Activated T-cell treated with anti-CD3 and anti-CD28 coated beads, Interleukin-2, amount 50 U/mL, for 48 hours (primary cell): ENCODE measurements at places on chromosomes 4 and X.
A peak's percentile ranks its signal among the peaks of the same experiment; 100 is the strongest.

GRCh38 chrX:150227321-150227860 lies 135.7 kb upstream of the MAMLD1 start:
- no peak for DNase-seq

DNA sequence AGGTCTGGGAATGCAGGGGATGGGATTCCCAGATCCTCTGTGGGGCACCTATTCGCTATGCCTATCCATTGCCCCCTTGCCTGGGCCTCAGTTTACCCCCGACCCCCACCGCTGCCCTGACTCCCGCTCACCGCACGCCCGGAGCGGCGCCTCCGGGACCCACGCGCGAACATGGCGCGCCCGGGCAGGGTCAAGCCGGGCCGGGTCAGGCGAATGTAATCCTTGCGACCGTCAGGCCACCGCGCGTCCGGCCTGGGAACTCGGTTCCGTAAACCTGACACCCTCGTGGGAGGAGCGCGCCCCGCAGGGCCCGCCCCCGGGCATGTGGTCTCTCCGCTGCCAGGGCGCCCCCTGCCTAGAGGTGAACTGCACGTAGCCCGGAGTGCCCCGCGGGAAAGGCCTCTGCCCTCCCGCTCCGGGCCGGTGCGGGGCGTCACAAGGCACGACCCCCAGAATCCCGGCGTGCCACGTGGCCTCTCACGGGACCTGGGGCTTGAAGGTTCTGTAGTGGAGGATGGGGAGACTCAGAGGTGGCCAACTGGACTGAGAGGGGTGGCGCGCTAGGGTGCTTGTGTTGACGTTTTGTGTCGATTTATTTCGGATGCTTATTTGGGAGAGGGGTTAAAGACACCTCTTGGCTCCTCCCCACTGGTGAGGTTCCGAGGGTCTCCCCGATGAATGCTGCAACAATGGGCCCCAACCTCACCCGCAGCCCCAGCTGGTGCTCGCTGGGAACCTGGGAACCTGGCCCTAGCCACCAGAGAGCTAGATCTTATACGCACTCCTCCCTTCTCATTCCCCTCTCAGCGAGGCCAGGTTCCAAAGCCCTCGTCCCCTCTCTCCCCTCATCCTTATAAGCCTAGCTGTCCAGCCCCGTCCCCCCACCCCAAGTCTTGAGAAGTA lies at the start of gene PRICKLE3:
Gene PRICKLE3, minus strand, starts transcription at position 249 of the 903 bp plus-strand sequence. Its CDS starts 76 bp downstream, at position 173.
- DNase-seq: peak; percentile 82

- no peak for DNase-seq
These were observed 3.7 kb downstream of the TAF7L start for GRCh38 chrX:101287402-101287801.

DNA sequence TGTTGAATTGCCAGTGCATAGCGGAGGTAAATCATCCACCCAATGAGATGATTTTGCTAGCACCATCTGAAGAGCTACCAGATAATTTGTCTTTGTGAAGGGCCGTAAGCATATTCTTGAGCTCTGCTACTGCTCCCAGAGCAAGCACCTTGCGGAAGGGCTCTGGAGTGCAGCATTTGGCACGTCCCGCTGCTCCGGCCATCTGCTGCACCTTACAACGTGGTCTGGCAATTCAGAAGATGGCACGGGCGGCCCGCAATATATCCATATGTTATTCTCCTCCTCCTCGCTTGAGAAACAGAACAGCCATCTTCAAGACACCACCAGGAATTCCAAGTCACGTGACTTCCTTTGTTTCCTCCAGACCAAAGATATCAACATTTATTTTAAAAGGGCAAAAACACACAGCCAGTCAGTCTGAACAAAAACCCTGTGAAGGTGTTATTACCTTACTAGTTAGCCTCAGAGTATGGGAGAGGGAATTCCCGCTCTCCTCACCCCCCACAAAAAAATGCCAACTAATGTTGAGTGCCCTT lies 1095.7 kb upstream of the TENM3 start:
- no peak for DNase-seq

DNA sequence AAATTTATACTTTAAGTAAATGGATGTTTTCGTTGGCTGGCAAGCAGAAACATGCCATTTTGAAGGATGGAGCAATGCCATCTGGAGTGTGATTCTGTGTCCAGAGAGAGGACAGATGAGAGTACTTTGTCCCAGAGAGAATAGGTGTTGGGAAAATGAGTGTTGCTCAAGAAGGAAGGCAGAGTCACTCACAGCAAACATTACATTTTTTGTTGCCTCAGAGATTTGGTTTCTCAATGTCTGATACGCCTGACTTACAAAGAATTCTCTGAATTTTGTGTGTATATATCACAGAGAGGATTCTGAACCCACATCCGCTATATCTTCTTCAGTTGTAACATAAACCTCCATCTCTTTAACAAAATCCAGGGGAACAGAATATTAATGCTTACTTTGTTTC lies 102.8 kb upstream of the PCDH18 start:
- no peak for DNase-seq

DNA sequence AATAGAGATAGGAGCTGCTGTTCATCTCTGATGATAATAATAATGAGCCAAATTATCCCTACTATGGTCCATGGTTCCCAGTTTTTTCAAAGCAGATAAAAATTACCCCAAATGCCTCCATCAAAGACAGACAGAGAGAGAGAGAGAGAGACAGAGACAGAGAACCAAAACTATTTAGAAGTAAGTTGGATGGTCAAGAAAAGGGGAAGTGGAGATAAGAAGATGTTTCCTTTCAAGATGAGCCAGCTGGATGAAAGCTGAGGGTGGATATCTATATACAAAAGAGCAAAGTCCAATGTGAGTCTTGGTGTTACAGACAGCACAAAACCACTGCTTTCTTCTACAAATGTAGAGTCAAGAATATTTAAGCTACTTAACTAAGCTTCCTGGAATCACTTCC lies 173.9 kb downstream of the GRIA3 start:
- no peak for DNase-seq

- no peak for DNase-seq
These were observed 15.5 kb downstream of the MYOZ2 start for GRCh38 chr4:119151161-119151560.

DNA sequence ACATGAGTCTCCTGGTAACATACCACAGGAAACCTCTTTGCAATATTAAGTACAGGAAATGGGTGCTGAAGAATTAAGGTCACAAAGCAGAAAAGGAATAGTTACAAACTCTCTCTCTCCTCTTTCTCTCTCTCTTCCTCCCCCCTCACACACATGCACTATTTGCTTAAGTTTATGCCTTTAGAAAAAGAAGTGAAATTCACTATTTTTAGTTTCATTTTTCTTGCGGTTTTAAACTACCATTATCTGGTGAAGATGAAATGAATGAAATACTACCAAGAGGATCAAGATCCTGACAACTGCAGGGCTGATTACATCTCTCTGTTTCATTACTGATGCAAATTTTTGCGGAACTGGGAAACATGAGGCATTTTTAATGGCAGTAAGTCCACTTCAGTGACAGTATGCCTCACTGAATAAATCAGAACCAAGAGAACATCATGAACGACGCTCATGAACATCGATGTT lies 64.3 kb upstream of the FTHL17 start:
- no peak for DNase-seq

DNA sequence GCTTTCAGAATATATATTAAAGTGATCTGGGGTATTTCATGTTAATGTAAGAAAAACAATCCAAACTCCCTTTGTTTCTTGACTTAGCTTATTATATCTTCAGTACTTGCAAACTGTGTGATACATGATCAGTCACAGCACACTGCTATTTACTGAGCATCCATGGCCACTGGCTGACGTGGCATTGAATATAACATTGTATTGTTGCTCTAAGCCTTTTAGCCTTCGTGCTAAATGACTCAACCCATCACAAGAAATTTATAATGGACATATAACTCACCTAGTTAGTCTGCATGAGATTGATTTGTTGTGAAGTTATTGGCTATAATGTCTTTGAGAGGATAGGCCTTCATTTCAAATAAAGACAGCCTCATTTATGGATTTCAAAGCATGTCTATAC lies 642.6 kb downstream of the IL1RAPL1 start:
- no peak for DNase-seq

- no peak for DNase-seq
These were observed 65.6 kb downstream of the POLR2B start for GRCh38 chr4:57044279-57044678.

DNA sequence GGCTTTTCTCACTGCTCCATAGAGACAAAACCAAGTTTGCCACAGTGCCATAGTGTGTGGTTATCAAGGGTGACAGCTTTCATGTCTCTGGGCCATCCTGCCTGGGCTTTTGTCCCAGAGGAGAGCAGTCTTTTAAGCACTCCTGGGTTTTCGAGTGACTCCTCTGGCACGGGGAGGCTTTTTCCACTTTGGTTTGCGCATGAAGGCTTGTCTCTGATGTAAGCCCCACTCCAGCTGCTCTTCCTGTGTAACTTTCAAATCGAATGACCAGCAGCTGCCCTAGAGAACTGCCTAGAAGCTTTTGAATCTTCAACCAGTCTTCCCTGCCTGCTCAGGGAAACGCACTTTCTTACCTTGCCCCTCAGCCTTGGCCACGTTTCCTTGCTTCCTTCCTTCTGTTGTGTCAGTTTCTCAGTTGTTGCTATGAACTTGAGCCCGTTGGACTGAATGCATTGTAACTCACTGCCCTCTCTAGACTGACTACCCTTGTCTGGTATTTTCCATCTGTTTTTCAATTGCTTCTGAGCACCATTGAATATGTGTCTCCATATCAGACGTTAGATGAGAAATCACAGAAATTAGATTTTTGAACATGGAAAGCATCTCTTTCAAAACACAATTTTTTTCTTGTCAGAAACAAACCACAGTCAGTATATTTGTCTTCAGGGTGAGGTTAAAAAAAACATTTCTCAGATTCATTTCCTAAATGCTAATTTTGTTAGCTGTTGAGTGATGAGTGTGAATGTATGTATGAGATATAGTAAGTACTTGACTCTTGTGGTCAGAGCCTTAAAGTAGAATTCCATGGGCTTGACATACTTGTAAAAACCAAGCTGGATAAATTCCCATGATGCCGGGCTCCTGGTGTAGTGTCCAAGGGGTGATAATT lies 45.3 kb downstream of the SLC9A6 start:
- no peak for DNase-seq

DNA sequence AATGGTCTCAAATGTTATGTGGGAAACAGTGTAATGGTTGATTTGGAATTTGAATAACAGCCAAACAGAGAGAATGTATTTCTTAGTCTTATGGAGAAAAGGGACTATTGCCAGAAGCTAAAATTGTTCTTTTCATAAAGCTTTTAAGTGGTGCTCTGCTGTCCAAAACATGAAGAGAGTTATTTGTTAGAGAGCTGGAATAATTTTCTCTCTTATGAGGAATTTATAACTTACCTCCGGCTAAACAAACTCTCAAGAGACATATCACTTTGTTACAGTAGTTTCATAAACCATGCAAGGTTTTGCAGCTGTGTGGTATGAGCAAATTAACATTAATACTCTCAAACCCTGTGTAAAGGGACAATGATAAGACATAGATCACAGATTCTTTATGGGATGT lies 28.6 kb downstream of the SULT1B1 start:
- DNase-seq: no peak

DNA sequence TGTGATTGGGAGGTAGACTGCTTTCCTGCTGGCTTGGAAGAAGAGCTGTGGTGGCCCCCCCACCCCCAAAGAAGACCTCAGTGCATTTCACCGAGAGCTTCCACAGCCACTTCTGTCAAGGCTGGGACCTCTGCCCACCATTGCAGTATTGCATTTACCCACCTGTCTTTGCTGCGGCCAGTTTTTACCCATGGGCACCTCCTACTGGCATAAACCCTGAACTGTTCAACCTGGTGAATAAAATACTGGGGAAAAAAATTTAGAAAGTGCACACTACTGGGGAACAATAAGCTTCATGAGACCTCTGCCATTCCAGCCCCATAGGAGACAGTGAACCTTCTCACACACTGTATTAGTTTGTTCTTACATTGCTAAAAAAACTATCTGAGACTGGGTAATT lies 40.3 kb downstream of the ARFIP1 start:
- DNase-seq: no peak

DNA sequence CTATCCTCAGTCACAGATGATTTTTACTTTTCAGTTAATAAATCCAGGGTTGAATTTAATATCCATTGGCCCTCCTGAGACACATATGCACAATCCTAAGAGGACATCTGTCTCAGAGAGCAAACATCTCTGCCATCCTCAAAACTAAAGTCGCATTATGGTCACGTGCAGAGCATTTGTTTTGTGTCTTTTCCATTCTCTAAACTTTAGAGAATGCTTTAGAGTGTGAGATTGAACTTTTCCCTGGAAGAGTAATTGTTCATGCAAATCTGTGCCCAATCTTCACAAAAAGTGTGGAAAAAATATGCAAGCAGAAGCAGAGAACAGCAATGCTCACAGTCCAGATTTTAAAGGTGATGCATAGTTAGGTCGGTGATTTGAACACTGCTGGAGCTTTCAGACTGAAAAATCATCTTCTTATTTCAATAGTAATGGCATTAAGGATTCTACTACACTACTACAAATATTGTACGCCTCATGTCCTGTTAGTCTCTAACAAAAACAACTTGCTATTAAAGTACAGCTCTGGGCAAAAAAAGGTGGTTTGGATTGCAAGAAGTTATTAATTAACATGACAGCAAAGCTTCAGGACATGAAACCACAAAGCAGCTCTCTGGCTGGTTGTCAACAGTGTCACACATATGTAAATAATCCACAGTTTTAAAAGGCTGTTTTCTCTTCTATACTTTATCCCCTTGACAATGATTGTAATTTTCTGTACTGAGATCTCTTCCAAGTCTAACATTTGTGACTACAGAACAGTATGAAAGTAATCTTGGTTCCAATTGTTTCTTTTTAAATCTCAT lies 19.9 kb downstream of the DCHS2 start:
- DNase-seq: no peak

DNA sequence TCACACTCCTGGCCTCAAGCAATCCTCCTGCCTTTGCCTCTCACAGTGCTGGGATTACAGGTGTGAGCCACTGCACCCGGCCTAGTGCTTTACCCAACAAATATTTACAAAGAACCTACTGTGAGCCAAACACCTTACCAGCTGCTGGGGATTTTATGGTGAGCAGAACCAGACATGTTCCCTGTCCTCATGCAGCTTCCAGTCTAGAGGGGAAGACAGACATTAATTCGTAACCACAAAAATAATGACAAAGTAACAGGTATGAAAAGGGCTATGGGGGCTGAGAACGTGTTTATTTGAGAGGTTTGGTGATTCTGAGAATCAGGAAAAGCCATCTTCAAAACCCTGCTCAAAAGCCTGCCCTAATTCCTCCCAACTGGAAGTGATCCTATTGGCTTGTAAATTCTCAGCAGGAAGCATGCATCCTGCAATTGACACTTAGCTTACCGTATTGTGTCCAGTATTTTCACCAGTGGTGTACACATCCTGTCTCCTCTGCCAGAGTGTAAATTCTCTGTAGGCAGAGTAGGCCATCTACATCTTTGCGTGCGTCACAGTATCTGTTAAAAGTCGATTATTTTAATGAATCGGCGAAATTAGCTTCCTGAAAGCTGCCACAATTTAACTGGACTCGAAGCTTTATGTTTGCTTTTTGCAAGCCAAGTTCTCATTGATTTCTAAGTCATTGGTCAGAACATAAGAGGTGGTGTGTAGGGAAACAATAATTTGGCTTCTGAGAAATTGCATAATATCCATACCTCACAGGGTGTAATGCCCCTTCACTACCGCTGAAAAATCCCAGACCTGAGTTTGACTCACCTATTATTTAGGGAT lies 67.0 kb downstream of the TMEM156 start:
- no peak for DNase-seq

- no peak for DNase-seq
These were observed 34.9 kb downstream of the ELF2 start for GRCh38 chr4:139142087-139142486.
